NCI-H510A (cell line): ENCODE measurements at places on chromosomes 1 and 21.

- DNase-seq: no peak
Observed at GRCh38 chr1:60936163-60936562, 146.2 kb upstream of the NFIA start.

DNA sequence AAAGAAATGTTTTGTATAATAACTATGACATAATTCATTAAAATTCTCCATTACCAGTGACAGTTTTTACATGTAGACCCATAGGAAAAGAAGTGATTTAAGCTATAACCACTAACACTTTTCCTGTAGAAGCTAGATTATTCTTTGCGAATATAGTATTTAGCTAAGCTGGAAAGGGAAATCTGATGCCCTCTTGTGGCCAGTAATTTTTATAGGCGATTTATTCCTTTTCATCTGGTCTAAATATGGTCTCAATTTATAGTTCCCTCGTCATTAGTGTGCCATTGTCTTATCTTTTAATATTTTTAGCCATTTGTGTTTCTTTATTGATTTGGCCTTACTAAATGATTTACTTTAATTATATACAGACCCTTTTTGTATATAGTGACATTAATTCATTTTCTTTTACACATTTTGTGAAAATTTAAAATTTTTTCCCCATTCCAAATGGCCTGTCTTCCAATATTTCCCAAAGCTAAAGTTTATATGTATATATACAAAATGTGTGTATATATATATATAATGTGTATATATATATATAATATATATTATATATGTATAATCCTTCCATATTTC is 26.7 kb downstream of the BTG3 start:
- DNase-seq: no peak

DNA sequence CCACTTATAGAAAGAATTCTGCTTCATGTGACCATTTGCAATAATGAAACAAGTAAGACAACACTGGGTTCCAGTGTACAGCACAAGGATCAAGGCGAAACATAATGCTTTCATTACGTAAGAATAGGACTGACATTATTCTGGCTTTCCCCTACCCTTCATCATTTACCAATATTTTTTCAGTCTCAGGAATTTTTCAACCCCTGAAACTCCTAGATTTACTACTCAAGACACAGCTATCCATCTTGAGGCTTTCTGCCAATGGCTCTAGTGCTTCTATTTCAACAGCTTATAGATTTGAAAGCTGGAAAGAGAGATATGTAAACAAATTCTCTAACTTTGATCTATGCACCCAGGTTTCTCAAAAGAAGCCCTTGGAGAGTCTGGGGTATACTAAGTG is 48.4 kb downstream of the WLS start:
- DNase-seq: no peak

- DNase-seq: peak; percentile 37
Observed at GRCh38 chr1:165828103-165828668, 772 bp downstream of the UCK2 start.

DNA sequence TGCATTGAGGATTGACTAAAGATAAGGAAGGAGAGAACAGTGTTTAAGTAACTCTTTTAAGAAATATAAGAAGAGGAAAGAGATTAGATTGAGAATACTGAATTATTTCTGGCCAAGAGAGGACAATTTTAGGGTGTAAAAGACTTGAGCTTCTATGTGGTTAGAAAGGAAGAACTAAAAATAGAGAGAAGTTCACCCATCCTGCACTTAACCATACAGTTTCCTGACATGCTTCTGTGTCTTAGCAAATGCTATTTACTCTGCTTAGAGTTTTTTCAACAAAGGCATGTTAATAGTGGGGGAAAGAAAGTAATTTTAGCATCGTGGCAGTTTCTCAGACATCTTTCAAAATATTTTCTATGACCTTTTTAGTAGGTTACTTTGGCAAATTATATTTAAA is 122.8 kb upstream of the GPR52 start:
- DNase-seq: no peak

GRCh38 chr1:63920154-63921117 is 146.6 kb downstream of the ROR1 start:
- DNase-seq: no peak

- DNase-seq: no peak
Observed at GRCh38 chr1:11486231-11487009, 7.5 kb downstream of the DISP3 start.

DNA sequence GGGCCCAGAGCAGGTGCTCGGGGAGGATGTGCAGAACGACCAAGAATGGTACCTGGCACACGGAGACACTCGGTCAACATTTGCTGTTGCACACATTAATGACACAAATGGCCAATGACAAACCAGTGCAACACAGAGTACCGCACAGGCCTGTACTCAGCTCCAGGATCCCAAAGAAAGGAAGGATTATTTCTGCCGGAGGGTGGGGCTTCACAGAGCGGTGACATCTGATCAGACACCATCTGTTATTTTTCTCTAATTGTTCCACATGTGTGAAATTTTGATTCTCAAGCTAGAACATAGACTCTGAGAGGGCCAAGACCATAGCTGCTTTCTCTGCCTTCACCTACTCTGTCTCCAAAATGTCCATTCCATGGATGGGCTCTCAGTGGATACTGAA is 100.4 kb downstream of the MRPL37 start:
- no peak for DNase-seq

- no peak for DNase-seq
Observed at GRCh38 chr1:87404296-87404695, 75.6 kb downstream of the LMO4 start.

- DNase-seq: peak; percentile 82
Observed at GRCh38 chr1:243850202-243850451, at the start of gene AKT3. Gene AKT3, minus strand, starts transcription at chr1:243850243. Its CDS starts 7,073 bp downstream, at chr1:243843170.

DNA sequence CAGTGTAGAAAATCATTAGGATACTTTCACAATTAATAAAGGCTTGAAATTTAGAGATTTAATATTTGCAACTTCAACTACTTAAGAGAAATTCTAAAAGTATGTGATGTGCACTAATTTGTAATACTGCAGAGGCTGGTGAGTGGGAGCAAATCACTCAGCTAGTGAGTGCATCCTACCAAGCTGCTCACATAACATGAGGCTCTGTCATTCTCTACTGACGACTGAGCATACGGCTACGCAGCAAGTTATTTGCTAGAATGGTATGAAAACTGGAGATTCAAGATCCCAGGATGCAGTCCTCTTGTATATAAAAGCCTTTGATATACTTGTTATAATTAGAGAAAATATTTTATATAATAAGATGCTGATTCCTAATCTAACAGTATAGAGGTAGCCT is 90.1 kb downstream of the ATP1B1 start:
- DNase-seq: no peak

DNA sequence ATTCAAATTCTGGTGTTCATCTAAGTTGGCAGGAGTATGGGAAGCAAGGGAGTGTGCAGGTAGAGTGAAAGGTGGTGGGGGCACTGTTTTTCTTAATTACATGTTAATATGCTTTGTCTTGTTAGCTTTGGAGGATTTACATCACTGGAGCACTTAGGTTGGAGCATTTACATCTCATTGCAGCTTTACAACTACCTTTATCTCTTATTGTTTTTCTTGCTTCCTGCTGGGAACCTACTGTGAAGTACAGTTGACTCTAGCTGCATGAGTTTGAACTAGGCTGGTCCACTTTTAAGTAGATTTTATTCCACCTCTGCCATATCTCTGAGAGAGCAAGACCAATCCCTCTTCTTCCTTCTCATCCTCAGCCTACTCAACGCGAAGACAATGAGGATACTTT is 554.8 kb upstream of the B3GALT2 start:
- DNase-seq: no peak

DNA sequence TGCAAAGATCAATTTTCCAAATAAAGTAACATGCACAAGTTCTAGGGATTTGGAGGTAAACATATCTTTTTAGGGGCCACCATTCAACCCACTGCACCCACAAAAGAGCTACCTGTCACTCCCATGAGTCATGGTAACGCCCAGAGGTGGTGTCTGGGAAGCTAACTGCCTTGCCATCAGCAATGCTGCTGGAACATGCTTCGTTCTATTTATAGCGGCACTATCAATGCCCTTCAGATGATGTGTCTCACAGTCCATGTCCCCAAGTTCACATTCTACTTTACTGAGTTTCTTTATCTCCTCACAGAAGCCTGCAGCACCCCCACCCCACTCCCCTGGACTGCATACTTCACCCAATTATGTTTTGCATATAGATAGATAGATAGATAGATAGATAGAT is 95.4 kb downstream of the LPAR3 start:
- no peak for DNase-seq

- DNase-seq: peak; percentile 54
Observed at GRCh38 chr1:110292031-110292741, 47.0 kb upstream of the RBM15 start.

GRCh38 chr1:48251821-48252220 is 29.3 kb downstream of the SLC5A9 start:
- DNase-seq: no peak
